ENCODE measurements at places on chromosomes 16 and 17.

- DNase-seq = no peak
Observed at GRCh38 chr17:42512733-42513251, 23.2 kb upstream of the NAGLU start.

GRCh38 chr17:29787995-29788394, 142.0 kb downstream of the SSH2 start:
- no peak for DNase-seq

DNA sequence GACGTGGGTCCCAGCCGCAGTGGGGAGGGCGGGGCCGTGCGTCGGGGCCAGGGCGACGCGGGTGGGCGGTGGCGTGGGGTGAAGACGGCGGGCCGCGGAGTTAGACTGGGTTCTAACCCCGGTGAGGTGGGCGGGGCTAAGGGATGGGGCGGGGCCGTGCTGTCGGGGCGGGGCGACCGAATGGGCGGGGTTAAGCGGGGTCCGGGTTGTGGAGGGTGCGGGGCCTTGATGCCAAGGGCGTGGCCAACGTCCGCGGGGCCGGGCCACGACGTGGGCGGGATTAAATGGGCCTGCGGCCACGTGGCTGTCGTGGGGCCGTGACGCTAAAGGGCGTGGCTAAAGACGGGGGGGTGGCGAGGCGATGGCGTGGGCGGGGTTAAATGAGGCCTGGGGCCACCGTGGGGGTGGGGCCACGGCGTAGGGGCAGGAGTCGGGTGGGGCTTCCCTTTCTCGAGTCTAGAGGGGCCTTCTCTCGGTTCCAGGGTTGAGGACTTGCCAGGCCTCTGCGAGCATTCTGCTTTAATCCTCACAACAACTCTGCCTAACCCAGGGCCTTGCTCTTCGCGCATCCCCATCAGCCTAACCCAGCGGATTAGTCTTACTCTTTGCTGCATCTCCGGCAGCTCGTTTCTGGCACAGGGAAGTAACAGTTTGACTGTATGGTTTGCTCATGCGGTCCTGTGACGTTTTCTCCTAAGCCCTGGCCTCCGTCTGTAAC, 739 bp downstream of the TCF25 start:
- peak; percentile 97 for DNase-seq

- no peak for DNase-seq
Observed at GRCh38 chr16:58656899-58657298, 27.3 kb upstream of the CNOT1 start.

GRCh38 chr16:84005391-84005790, 37.2 kb downstream of the SLC38A8 start:
- DNase-seq = no peak

GRCh38 chr16:53901408-53901807, 197.5 kb downstream of the FTO start:
- no peak for DNase-seq

DNA sequence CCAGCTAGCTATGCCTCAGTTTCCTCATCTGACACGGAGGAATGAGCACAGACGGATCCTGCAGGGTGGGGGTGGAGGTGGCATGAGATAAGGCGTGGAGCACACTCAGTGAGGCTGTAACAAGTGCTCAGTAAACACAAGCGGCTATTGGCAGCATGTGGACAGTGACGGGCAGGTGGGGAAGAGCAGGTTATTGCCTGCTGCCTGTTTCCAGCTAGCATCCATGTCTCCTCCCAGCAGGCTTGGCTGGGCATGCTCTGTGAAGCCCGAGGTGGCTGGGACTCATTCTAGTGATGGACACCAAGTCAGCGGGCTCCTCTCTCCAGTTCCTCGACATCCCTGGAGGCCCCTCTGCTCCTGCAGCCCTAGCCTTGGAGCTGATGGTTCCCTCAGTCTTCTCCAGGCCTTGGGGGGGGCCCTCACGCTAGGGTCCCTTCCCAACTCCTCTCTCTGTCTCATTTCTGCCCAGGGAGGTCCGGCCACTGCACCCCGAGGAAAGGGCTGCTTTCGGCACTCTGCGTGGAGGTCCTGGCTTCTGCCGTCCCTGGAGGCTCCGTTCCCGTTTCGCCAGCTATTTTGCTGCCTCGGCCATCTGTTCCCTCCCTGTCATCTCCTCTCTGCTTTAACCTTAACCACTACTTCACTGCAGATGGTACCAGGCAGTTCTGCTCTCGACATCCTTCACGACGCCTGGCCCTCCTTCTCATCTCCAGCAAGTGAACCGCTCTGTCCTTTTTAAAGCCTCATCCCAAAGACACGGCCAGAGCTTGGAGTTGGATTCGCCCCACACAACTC, 6.2 kb downstream of the RTN4RL1 start:
- DNase-seq = no peak

DNA sequence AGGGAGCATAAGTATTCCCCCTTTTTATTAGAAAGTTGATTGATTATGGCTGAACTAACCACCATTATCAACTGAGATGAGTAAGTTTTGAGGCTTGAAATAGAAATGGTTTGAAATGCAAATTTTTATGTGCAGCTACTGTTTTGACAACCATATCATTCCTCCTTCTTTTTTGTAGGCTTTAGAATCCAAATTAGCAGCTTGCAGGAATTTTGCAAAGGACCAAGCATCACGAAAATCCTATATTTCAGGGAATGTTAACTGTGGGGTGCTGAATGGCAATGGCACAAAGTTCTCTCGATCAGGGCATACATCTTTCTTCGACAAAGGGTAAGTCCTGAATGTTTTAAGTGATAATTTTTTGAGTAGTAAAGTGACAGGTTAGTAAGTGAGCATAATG, 24.1 kb downstream of the NDEL1 start:
- no peak for DNase-seq

DNA sequence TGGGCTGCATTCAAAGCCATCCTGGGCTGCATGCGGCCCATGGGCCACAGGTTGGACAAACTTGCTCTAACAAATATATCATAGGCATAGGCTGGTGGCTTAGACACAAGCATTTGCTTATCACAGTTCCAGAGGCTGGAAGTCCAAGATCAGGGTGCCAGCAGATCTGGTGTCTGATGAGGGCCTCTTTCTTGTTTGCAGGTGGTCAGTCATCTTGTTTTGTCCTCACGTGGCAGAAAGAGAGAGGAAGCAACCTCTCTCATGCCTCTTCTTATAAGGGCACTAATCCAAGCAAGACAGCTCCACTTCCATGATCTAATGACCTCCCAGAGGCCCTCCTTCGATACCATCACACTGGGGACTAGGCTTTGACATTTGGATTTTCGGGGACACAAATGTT, 238.7 kb upstream of the TNRC6C start:
- peak; percentile 29 for DNase-seq
